ENCODE measurements at places on chromosomes 2 and 18. TPM values are rescaled to one million over a fixed set of nuclear protein-coding genes. Genes with fewer than 3 reads are reported as not detected.

Gene CABYR
- not detected for polyA plus RNA-seq

Gene SATB2
- polyA plus RNA-seq: not detected

Gene PSMA8
- polyA plus RNA-seq: 0.73 TPM

Gene SLC8A1
- 0.43 TPM for polyA plus RNA-seq

Gene SERTAD2
- polyA plus RNA-seq: 6.2 TPM

Gene ASXL3
- polyA plus RNA-seq: not detected

Gene NEU2
- not detected for polyA plus RNA-seq

Gene TEX44
- polyA plus RNA-seq: not detected

Gene UGT1A5
- not detected for polyA plus RNA-seq

Gene E2F6
- 5.1 TPM for polyA plus RNA-seq

Gene UCN
- not detected for polyA plus RNA-seq

Gene COL3A1
- polyA plus RNA-seq: not detected

Gene GPD2
- 9.0 TPM for polyA plus RNA-seq

Gene ANTXR1
- not detected for polyA plus RNA-seq

Gene RAB17
- not detected for polyA plus RNA-seq

Gene MYO1B
- not detected for polyA plus RNA-seq

Gene ITGB6
- polyA plus RNA-seq: not detected

Gene SERPINB7
- polyA plus RNA-seq: not detected

Gene CAPN14
- polyA plus RNA-seq: 0.08 TPM

Gene NTSR2
- polyA plus RNA-seq: not detected

Gene PCARE
- not detected for polyA plus RNA-seq

Gene FAM136A
- 35.1 TPM for polyA plus RNA-seq

Gene ALPG
- polyA plus RNA-seq: not detected

Gene PDCD1
- 7.2 TPM for polyA plus RNA-seq

Gene QPCT
- not detected for polyA plus RNA-seq

Gene IL1RN
- 0.59 TPM for polyA plus RNA-seq

Gene STARD7
- polyA plus RNA-seq: 177 TPM

Gene GALR1
- polyA plus RNA-seq: not detected

Gene DNAJC5G
- polyA plus RNA-seq: not detected

Gene HOXD8
- polyA plus RNA-seq: not detected

Gene MAPRE3
- 0.58 TPM for polyA plus RNA-seq

Gene C2orf66
- polyA plus RNA-seq: not detected

Gene GPR35
- 0.56 TPM for polyA plus RNA-seq

Gene ATP8B1
- polyA plus RNA-seq: not detected

Gene RBM45
- polyA plus RNA-seq: 10.3 TPM

Gene TANC1
- not detected for polyA plus RNA-seq

Gene MARCO
- polyA plus RNA-seq: not detected

Gene NEU4
- 0.67 TPM for polyA plus RNA-seq

Gene KCNJ3
- polyA plus RNA-seq: not detected

Gene SERPINB11
- not detected for polyA plus RNA-seq

Gene UGT1A6
- not detected for polyA plus RNA-seq

Data from CD4-positive, CD25-positive, alpha-beta regulatory T cell (primary cell).